ENCODE measurements at places on chromosomes 1 and 21.

DNA sequence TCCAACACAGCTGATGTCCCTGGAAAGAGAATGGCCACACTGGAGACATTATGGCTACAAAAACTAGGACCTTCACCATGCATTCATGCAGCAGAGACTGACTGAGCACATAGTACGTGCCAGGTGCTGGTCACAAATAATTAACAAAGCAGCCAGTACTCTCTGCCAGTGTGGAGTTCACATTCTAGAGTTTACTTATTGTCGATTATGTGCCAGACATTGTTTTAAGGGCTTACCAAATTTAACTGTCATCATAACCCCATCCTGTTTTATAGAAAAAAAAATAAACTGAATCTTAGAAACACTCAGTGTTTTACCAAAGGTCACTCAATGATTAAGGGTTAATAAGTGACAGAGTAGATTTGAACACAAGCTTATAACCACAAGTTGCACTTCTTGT is 143.3 kb downstream of the RRAGC start:
- no peak for DNase-seq

DNA sequence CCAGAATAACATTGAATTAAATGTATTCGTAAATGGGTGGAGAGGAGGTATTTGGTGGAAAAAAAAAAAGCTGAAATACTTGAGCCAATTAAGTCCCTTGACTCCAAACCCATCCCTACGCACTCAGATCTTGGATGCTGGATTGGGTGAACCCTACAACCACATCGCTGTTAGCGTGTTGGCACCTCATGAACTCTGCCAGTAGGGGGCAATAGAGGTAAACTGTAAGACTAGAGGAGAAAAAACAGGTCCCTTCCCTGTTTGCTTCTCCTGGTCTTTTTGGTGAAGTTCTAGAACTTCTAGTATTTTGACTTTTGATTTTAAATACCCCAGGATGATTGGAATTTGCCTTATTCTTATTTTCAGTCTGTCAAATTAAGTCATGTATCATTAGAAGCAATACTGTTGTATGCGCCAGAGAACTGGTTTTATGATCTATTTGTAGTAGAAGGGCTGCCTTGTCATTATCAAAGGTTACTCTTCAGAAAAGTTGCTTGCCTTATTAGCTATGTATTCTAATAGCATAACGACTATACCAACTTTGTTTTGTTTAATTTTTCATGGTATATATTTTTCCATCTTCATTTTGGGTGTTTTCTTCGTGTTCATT is 1.9 kb upstream of the OR13G1 start:
- DNase-seq: peak; percentile 89

- no peak for DNase-seq
Measured at GRCh38 chr1:246365708-246366107, 141.4 kb downstream of the SMYD3 start.

DNA sequence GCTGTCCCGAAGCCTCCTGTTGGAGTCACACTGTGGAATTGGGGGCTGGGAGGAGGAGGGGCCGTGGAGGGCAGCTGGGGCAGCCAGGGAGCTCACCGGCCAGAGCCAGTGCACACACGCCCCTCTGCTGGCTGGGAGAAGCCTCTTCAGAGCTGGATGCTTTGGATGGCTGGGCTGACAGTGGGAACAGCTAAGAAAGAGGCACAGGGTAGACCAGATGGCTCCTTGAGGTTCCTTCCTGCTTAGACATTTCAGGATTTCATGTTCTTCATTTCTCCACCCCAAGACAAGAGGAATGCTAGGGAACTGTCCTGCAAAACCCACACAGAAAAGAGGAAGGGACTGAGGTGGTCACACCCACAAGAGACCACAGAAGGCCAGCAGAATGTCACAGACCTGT is 254.8 kb upstream of the VAMP3 start:
- DNase-seq: peak; percentile 36

- no peak for DNase-seq
Measured at GRCh38 chr1:5769760-5770159, 222.5 kb downstream of the NPHP4 start.

GRCh38 chr1:86741947-86742572 is 37.7 kb downstream of the SH3GLB1 start:
- peak; percentile 25 for DNase-seq

DNA sequence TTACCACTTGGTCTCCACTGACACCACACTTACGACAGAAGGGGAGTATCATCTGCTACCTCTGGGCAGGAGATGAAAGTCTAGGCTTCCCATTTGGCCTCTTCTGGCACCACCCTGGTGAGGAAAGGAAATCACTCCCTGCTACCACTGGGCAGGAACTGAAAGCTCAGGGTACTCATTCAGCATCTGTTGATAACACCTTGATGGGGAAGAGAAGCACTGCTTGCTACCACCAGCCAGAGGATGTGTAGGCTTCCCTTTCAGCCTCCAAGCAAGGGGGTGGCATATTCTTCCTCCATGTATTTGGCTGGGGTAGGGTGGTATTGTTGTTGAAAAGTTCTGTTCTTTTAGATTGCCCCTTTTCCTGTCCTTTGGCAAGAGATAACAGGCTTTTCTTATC is 115.0 kb downstream of the ACBD6 start:
- DNase-seq: no peak

- no peak for DNase-seq
Measured at GRCh38 chr1:45275054-45275453, 51.6 kb upstream of the HPDL start.

GRCh38 chr1:41953291-41953690 is 34.6 kb upstream of the HIVEP3 start:
- no peak for DNase-seq

- DNase-seq: no peak
Measured at GRCh38 chr1:158371188-158371953, 17.7 kb downstream of the CD1E start.

GRCh38 chr1:227450489-227450888 is 112.9 kb upstream of the ZNF678 start:
- no peak for DNase-seq

DNA sequence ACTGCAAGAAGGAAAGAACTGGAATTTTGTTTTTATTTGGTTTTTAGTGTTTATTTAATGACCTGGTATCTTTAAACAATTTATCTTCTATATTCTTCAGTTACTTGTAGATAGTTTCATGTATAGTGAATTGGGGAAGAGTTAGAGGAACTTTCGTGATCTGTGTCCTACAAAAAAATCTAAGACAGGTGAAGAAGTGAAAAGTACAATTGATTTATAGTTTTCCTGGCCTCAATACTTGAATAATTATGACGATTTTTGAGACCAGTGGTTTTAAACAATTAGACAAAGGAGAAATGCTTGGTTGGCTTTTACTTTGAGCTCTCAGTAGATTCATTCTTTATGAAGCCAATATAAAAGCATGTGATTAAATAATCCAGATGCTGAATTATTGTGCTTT is 7.5 kb downstream of the MIER1 start:
- DNase-seq: no peak

DNA sequence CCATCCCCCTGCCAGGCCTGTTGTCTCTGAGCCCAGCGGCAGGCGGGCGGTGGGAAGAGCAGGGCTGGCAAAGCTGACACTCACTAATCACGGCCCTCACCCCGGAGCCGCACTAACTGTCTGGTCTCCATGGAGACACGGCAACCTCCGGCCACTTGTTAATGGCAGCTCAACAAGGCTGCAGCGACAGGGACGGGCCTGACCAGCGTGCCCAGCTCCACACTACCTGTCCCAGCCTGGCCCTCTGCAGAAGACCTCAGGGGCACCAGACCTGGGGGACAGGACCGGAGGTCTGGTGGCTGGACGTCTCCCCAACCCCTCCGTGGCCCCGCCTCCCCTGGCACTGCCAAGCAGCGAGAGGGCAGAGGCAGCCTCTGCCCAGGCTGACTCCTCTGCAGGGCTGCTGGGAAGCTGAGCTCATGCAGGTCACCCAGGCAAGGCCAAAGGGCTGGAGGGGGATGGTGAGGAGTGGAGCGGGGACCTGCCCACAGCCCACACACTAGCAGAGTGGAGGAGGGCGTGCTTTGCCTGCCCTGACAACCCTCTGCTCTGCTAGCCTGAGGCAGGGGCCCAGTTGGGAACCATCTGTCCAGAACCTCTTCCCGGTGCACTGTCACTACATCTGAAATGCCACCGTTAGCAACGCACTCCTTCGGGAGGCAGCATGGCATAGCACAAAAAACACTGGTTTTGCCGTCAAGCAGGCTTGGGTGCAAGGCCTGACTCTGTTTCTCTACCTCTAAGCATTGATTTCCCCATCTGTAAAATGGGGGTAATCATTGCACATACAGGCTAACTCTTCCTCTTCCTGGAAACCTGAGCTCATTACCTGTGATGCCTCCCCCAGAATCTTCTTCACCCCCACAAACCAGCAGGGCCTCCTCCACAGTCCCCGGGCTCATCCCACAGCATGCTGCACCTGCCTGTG is 29.6 kb upstream of the WASF2 start:
- no peak for DNase-seq

DNA sequence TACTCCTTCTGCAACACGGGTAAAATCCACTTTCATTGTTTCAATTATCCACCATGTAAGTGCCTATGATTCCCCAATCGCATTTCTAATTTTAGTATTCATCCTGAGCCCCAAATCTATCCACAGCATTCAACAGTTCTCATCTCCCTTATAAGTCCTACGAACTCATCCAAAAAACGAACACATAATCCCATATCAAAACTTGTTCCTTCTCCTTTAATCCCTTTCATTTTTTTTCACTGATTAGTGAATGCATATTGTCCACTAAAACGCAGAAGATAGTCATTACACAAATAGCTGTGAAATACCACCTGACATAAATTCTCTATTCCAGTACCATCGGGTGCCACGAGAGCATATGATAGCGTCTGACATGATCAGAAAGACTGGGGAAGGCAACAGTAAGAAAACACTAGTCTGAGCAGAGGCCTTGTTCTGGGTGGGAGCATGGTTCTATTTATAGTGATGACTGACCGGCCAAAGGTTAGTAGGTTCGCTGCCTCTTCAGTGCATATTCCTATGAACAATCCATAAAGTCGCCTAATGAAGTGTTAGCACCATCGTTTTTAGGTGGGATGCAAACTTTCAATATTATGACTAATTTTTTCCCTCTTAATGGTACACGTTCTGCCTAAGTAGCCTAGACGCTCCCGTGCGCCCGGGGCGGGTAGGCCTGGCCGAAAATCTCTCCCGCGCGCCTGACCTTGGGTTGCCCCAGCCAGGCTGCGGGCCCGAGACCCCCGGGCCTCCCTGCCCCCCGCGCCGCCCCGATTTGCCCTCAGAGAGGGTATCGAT is 648 bp downstream of the ATP5PF start:
- no peak for DNase-seq

GRCh38 chr1:213989002-213989855 is 1.5 kb downstream of the PROX1 start:
- DNase-seq: no peak

DNA sequence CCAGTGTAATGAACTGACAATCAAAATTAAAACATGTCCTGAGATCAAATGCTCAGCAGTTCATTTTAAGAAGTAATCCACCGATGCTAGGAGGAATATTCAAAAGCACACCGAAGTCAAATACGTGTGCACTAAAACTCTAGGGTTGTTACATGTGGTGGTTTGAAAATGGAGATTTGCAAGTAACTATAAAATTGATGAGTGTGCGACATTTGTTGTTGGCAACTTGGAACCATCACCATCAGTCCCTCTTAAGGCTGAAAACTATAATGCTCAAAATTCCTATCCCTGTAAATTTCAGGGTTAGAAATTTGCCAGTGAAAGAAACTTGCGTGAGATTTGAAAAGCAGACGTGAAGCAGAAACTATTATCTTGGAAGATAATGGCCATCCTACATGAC is 13.3 kb upstream of the SGIP1 start:
- DNase-seq: no peak

DNA sequence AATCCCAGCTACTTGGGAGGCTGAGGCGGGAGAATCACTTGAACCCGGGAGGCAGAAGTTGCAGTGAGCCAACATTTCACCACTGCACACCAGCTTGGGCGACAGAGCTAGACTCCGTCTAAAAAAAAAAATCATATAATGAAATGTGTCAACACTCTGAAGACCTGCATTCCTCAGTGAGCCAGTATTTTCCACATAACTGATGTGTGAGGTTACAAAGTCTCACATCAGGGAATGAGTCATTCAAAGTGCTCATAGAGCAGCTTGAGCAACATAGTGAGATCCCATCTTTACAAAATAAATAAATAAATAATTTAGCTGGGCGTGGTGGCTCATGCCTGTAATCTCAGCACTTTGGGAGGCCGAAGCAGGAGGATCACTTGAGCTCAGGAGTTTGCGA is 65.5 kb downstream of the CASZ1 start:
- no peak for DNase-seq

GRCh38 chr1:9776685-9777084 is 47.1 kb downstream of the CLSTN1 start:
- no peak for DNase-seq

DNA sequence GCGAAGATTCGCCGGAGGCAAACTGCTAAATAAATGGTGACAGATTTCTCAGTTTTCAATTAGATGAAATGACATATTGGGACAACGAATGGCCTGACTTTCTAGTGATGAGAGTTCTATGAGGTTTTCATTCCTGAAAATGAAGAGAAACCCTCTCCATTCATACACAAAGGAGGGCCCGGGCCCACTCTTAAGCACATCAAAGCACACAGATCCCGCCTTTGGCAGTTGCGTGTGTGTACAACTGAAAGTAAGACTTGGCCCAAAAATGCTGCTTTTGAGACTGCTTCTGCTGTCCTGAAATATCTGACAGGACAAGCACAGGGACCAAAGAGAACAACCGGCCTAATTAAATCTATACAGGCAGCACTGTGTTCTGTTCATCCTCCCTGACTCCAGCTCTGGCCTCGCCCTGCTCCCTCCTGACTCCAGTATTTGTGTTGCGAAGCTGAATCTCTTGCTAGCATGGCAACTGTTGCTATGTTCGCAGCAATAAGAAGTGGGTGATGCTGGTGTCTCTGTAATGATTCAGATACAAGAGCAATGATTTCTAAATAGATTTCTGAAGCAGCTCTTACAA is 7.4 kb downstream of the LRRC53 start:
- no peak for DNase-seq

GRCh38 chr1:237255071-237255470 is 213.1 kb downstream of the RYR2 start:
- DNase-seq: no peak

DNA sequence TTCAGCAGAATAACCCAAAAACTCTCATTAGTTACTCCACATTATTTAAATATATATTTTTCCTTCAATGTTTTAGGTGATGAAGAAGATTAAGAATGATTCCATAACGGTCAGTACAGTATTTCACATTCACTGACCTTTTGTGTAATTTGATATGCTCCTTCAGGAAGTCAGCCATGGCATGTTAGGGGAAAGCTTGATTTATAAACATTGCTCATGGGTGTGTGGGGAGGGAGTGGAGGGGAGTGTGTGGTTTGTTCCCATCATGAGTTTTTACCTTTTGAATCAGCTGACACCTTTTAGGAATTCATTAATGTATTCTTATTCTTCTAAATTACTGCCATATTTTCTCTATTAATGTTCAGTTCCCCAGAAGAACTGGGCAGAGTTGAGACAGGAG is 240.2 kb downstream of the ATG4C start:
- no peak for DNase-seq

- DNase-seq: no peak
Measured at GRCh38 chr1:39385067-39385988, 106.1 kb upstream of the BMP8A start.

GRCh38 chr1:7070389-7071029 is 285.3 kb downstream of the CAMTA1 start:
- DNase-seq: peak; percentile 50

- no peak for DNase-seq
Measured at GRCh38 chr1:211642870-211643269, 32.6 kb downstream of the NEK2 start.

All from NT2/D1 (cell line).